ENCODE measurements at places on chromosomes 6 and 20. TPM values are rescaled to one million over a fixed set of nuclear protein-coding genes. Genes with fewer than 3 reads are reported as not detected.

Gene C4B
- polyA plus RNA-seq: not detected

Gene R3HDML
- polyA plus RNA-seq: not detected

DNA sequence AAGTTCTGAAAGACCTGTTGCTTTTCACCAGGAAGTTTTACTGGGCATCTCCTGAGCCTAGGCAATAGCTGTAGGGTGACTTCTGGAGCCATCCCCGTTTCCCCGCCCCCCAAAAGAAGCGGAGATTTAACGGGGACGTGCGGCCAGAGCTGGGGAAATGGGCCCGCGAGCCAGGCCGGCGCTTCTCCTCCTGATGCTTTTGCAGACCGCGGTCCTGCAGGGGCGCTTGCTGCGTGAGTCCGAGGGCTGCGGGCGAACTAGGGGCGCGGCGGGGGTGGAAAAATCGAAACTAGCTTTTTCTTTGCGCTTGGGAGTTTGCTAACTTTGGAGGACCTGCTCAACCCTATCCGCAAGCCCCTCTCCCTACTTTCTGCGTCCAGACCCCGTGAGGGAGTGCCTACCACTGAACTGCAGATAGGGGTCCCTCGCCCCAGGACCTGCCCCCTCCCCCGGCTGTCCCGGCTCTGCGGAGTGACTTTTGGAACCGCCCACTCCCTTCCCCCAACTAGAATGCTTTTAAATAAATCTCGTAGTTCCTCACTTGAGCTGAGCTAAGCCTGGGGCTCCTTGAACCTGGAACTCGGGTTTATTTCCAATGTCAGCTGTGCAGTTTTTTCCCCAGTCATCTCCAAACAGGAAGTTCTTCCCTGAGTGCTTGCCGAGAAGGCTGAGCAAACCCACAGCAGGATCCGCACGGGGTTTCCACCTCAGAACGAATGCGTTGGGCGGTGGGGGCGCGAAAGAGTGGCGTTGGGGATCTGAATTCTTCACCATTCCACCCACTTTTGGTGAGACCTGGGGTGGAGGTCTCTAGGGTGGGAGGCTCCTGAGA is at the start of gene HFE:
TSS of gene HFE (plus strand) at position 146 of the 832 bp plus-strand sequence. CDS start at position 158, 12 bp downstream.
- H3K27ac ChIP-seq: peak within 1 kb of the TSS; percentile 43
- peak within 1 kb of the TSS; percentile 91 for H3K4me3 ChIP-seq
- H3K4me1 ChIP-seq: peaks cover 15% of the 10 kb centered on the region
- DNase-seq: peak; percentile 41
- peaks cover 8% of the 10 kb centered on the region for H3K27me3 ChIP-seq

- H3K27me3 ChIP-seq: no peaks in the 10 kb centered on the region
- H3K4me3 ChIP-seq: no peak overlapping the region
- H3K4me1 ChIP-seq: no peaks in the 10 kb centered on the region
- no peaks in the 10 kb centered on the region for H3K36me3 ChIP-seq
- no peak for DNase-seq
- H3K27ac ChIP-seq: no peak overlapping the region
Measured at GRCh38 chr6:64988148-64988547, 718.9 kb downstream of the EYS start.

DNA sequence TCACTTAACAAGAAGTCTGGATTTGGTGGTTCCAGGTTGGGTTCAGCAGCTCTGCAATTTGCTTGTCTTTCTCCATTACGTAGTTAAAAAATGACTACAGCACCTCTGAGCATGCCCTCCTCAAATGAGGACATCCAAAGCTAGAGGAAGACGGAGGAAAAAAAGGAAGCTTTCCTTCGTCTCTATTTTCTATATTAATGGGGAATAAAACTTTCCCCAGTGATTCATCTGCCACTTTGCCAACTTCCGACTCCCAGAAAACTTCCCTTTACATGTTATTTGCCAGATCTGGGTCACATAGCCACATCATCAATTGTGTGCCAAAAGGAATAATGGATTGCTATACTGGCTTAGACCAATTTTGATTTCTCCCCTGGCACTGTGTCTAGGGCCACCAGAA is 69.5 kb downstream of the ZFAND3 start:
- no peaks in the 10 kb centered on the region for H3K27me3 ChIP-seq
- H3K4me1 ChIP-seq: peaks cover 64% of the 10 kb centered on the region
- no peak overlapping the region for H3K4me3 ChIP-seq
- no peak overlapping the region for H3K27ac ChIP-seq
- DNase-seq: no peak

DNA sequence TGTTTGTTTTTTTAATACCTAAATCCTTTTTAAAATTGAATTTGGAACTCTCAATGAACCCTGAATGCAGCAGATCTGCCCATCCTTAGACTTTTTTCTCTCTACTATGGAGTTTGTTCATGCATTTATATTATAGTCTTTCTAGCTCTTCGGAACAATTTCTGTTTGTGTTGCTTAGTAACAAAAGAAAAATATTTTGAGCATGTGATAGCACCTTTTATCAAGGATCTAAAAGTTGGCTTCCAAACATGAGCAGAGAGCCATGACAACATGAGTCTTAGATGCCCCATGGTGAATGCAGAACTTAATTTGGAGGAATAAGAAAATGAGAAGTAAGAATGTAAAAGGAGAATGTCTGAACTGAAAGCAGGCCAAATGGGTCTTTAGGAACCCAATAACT is 133.7 kb downstream of the EDN1 start:
- no peaks in the 10 kb centered on the region for H3K4me1 ChIP-seq
- H3K27ac ChIP-seq: no peak overlapping the region
- no peaks in the 10 kb centered on the region for H3K36me3 ChIP-seq
- H3K4me3 ChIP-seq: no peak overlapping the region
